ENCODE measurements at places on chromosomes 1 and 21. TPM values are rescaled to one million over a fixed set of nuclear protein-coding genes. Genes with fewer than 3 reads are reported as not detected.

GRCh38 chr1:230744382-230744781 is 2.8 kb upstream of the CAPN9 start:
- DNase-seq, result no peak

DNA sequence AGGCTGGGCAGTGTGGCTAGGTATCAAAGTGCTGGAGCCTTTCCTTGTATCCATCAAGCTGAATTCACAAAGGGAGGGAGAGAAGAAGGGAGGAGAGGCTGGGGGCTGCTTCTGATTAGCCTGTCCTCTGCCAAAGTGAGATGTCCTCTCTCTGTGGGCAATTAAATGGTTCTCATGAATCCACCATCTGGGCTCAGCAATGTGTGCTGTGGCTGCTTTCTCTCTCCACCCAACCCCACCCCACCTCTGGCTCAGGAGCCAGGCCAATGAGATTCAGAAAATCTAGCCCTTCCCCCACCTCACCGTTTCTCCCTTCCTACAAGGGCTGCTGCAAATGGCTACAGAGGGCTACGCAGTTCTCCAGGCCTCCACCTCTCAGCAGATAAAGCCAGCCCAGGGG is 154.6 kb downstream of the TENT5C start:
- no peak for DNase-seq

DNA sequence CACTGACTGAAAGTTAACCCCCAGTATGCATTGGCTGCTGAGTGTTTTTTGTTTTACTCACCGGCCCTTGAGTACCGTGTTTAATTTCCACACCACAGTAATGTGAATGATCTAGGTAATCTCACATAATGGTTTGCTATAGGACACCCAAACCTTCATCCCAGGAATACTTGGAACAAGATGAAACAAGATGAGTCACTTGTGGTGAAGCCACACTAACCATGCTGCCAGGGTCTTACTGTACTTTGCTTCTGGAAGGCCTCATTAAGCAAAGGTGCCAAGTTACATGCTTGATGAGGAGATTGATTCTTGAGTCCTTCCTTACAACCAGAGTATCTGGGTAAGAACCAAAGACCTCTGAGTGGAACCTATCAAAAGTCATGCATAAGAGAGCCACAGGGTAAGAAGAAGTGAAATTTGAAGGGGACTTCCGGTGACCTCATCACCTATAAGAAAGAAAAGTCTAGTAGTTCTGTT is 163.3 kb downstream of the NRIP1 start:
- DNase-seq, result no peak

GRCh38 chr1:203150511-203151297 is 23.2 kb downstream of the ADORA1 start:
- DNase-seq, result no peak

- no peak for DNase-seq
These were observed 30.3 kb downstream of the PTPRC start for GRCh38 chr1:198669023-198669698.

DNA sequence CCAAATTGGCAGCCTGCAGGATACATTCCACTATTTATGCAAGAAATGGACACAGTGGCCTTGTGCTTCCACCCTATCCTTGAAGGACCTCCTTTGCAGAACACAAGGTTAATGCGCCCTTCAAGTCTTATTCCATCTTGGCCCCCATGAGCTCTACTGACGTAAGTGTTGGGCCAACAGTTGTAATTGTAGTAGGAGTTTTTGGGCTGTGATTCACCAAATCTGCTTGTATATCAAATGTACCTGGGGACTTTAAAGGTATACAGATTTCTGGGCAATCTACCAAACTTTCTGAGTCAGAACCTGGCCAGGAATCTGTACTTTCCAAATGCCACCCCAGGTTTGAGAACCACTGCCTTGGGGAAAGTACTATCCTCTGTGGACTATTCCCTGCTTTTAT is 100.9 kb upstream of the MARK1 start:
- DNase-seq, result no peak

DNA sequence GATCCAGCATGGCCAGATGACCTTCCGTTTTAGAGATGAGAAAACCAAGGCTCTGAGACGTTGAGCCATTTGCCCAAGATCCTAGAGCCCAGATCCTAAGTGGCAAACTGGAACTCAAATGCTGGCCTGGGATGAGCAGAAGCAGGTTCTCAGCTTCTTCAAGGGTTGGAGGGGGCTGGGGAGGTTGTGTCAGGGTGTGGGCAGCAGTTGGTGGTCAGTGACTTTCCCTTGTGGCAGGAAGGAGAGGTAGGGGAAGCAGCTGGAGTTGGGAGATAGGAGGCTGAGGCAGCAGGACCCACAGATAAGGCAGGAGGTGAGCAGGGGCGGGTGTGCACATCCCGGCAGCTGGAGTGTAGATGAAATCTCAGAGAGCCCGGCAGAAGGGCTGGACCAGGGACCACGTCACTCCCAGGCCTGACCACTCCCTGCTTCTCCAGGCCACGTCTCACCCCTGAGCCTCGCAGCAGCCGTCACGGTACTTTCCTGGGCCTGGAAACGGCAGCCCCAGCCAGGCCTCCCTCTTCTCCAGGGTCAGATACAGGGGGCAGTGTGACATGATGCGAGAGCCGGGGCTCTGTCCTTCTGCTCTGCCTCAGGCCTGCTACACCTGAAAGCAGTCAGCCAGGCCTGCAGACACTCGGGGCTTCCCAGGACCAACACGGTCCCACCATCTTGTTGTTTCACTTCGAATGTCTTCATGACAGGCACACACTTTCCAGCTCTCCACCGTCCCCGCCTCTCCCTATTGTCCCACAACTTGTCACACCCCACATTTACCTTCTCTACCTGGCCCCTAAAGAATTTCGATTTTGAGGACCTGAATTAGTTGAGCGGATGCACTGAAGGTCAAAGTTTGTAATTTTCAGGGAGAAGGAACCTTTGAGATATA is 11.5 kb upstream of the LAPTM5 start:
- DNase-seq, result no peak

- DNase-seq, result no peak
These were observed 412.3 kb upstream of the ESRRG start for GRCh38 chr1:217135569-217135915.

- DNase-seq, result no peak
These were observed 36.5 kb downstream of the SLC66A1 start for GRCh38 chr1:19348441-19349198.

GRCh38 chr21:21715266-21715969 is 717.2 kb downstream of the NCAM2 start:
- no peak for DNase-seq

DNA sequence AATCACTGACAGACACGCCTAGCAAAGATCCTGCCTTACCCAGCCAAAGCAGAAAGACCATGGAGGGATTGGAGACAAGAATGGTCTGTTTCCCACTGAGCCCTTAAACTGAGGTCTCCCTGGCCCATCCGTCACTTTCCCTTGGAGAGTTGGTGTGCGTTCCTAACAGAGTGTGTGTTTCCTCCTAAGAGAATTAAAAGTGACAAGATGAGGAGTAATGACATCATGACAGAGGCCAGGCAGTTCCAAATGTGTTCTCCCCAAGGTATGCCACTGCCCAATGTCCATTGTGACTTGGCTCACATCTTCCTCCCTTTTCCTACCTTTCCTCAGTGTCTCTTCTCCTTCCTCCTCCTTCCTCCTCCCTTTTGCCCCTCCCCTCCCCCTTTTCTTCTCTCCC is 295.7 kb downstream of the SIPA1L2 start:
- no peak for DNase-seq

DNA sequence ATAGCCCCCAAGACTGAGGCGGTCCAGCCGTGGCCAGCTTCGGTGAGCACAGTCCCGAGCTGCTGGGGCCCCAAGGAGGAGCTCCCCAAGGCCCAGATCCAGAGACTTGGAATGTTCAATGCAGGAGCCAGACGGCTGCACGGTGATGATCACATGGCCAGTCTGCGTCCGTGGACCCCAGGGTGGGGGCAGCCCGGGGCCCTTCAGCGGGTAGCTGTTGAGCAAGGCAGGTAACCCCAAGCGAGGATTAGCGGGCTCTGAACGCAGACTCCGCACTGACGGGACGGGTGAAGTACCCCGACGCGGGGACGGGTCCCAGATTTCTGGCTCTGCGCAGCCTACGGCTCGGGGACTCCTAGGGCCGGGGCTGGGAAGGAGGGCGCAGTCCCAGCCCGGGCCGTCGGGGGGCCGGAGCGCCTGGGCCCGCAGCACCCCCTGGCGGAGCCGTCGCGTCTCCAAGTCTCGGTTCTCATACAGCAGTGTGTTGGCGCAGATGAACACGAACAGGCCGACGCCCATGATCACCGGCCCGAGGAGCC is 2.7 kb downstream of the TMEM200B start:
- DNase-seq, result peak; percentile 42

- DNase-seq, result no peak
These were observed 35.6 kb downstream of the ADARB1 start for GRCh38 chr21:45109831-45110492.

DNA sequence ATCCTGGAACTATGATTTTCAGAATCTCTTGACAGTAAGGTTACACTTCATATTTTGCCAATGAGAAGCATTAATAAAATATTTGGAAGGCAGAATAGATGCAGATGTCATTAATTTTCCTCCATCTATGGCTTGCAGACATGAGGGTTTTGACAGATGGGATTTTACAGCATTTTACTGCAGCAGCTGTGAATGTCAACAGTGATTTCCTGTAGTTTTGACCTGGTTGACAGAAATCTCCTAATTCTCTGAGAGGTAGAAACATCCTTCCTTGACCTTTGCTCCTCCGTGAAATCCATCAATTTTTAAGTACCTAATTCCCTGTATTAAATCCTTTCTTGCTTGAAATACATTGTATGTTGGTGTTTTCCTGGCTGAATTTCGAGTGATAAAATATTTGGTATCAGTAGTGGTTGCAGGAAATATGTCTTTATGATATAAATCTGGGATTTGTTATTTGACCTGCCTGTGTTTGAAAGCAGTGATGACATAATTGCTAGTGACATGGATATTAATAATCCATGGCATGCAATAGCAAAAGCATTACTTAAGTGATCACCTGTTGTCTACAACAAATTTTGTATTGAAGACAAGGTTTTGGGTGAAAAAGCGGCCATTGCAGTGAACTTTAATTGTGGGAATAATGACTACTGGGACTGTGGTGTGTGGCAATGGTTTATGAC is 73.9 kb downstream of the HLX start:
- no peak for DNase-seq

DNA sequence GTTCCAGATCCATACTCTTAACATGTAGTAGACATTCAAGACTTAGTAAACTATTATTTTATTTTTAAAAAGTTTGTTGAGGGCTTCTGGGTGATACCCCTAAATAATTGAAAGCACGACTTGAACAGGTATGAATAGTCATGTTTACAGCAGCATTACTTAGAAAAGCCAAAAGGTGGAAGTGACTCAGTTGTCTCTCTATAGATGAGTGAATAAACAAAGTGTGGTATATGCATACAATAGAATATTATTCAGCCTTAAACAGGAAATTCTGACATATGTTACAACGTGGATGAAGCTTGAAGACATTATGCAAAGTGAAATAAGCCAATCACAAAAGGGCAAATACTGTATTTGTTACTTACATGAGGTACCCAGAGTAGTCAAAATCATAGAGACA is 26.5 kb downstream of the TSNAX start:
- DNase-seq, result no peak

DNA sequence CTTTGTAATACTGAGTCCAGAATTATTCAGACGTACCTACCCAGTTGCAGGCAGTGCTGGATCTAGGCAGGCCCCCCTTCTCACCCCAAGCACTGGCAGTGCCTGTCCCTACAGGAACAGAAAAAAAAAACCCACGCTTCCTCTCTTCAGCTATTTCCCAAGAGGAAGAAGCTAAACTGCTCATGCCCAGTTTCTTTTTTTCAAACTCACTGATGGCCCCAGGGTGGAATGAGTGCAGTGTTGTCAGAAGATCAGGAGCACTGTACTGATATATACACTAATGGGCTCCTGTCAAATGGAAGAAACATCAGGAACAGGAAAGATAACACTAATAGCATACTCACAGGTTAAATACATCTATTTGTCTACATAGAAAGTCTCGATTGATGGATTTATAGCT is 28.2 kb upstream of the DOCK7 start:
- no peak for DNase-seq

DNA sequence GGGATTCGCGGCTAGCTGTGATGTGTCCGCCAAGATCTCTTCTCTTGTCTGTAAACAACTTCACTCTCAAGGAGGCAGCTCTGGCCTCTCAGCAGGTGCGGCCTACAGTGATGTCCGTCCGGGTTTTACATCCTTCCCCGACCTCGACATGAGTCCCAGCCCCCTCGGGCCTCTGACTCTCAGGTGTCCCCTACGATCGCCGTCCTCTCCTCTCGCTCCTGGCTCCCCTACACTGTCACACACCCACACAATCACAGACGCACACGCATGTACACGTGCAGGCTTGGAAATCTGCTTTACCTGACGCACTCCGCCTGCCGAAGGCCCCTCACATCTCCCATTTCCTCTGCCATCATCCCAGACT is 797 bp upstream of the RSPH1 start:
- peak; percentile 29 for DNase-seq

DNA sequence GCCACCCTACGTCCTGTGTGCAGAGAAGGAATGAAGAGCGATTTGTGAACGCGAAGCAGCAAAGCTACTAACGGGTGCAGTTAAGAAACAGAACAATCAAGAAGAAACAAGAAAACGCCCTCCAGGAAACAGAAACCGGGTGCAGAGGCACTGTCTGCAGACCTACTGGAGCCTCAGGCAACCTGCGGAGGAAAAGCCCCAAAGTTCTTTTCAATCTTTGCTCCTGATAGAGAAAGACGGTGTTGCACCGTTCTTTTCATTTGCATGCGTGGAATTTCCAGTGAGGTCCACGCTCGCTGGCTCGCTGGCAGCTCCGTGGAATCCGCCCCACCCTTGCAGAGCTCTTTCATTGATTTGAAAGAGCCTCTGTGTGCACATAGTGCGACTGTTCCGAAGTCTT is 37.0 kb upstream of the PDE9A start:
- no peak for DNase-seq

DNA sequence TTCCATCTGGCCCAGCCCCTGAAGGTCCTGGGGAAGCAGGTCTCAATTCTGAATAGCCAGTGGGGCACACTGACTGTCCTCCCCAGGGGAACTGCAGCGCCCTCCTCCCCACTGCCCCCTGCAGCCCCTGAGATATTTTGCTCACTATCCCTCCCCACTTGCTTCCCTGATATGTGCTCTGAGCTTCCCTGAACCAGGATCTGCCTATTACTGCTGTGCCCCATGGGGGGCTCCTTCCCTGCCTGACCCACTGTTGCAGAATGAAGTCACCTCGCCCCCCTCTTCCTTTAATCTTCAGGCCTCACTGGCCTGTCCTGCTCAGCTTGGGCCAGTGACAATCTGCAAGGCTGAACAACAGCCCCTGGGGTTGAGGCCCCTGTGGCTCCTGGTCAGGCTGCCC is 89.8 kb downstream of the PTPRU start:
- DNase-seq, result no peak

GRCh38 chr1:19534281-19534680 is 48.9 kb upstream of the CAPZB start:
- no peak for DNase-seq

LRRC3 gene
- 1.6 TPM for total RNA-seq

NOL9 gene
- 13.5 TPM for total RNA-seq

PRMT2 gene
- total RNA-seq, result 68.5 TPM

PRAMEF5 gene
- total RNA-seq, result not detected

C1orf141 gene
- total RNA-seq, result not detected

FAM3B gene
- total RNA-seq, result not detected

ACTL8 gene
- not detected for total RNA-seq

CD1C gene
- total RNA-seq, result 0.76 TPM

RGS8 gene
- not detected for total RNA-seq

Data from heart right ventricle (tissue), 16 donors.